ENCODE measurements at places on chromosomes 12 and 14. TPM values are rescaled to one million over a fixed set of nuclear protein-coding genes. Genes with fewer than 3 reads are reported as not detected.

GRCh38 chr12:111428728-111429175, 23.0 kb downstream of the SH2B3 start:
- H3K36me3 ChIP-seq = peaks cover 16% of the 10 kb centered on the region
- DNase-seq = no peak
- peaks cover 89% of the 10 kb centered on the region for H3K4me1 ChIP-seq
- H3K4me3 ChIP-seq = no peak overlapping the region

- H3K27ac ChIP-seq = no peak overlapping the region
- peaks cover 2% of the 10 kb centered on the region for H3K27me3 ChIP-seq
- H3K4me3 ChIP-seq = no peak overlapping the region
- DNase-seq = no peak
- H3K36me3 ChIP-seq = no peaks in the 10 kb centered on the region
Measured at GRCh38 chr14:94161981-94162380, 12.1 kb upstream of the PPP4R4 start.

GRCh38 chr14:52692248-52692962, 3.0 kb downstream of the ERO1A start:
- H3K4me3 ChIP-seq = peak overlapping the region; percentile 69
- peak overlapping the region; percentile 73 for H3K27ac ChIP-seq
- peaks cover 66% of the 10 kb centered on the region for H3K4me1 ChIP-seq

GRCh38 chr12:89965993-89966392, 257.4 kb upstream of the ATP2B1 start:
- no peak overlapping the region for H3K27ac ChIP-seq
- H3K4me3 ChIP-seq = no peak overlapping the region
- H3K36me3 ChIP-seq = no peaks in the 10 kb centered on the region
- no peaks in the 10 kb centered on the region for H3K27me3 ChIP-seq
- H3K4me1 ChIP-seq = no peaks in the 10 kb centered on the region
- DNase-seq = no peak

SPX gene
- 0.40 TPM for total RNA-seq

DNA sequence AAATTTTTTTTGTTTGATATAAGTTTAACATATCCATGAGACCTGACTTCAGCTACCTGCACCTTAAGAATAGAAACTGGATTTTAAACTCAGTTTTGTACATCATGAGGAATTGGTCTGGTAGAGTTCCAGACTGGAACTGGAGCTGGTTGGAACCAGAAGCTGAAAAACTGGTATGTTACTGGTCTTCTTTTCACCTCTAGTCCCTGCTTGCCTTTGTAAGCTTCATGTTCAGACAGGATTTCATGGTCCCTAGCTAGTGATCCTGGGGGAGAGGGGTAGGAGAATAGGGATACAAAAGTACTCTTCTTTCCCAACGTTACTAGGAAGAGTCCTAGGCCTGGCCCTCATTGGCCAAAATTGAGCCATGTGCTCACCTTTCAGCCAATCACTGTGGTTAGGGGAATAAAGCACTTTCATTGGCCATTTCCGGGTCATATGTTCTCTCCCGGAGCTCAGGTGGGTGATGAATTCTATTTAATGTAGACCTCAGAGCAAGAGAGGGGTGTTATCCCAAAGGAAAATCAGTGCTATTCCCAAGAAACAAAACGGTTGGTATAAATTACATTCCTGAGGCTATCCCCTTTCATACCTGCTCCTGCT, 36.9 kb upstream of the APPL2 start:
- H3K4me3 ChIP-seq = no peak overlapping the region
- H3K27ac ChIP-seq = no peak overlapping the region
- no peak for DNase-seq

DNA sequence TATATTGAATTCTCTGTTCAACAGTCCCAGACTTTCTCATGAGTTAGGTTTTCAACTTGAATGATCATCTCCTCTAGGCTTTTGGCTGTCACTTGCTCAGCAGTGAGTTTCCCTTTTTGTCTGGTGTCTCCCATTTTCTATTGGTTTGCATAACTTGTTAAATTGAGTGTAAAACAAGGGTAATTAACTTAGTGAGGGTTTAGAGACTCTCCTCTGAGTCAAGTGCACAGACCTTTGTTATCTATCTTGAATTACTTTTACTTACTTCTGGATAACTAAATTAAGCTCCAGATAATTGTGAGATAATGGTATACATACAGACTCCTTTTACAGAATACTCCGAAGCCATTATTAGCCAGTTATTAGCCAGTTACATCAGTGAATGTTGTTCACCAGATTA, 22.0 kb downstream of the MLXIP start:
- H3K27me3 ChIP-seq = no peaks in the 10 kb centered on the region
- peak overlapping the region; percentile 7 for H3K27ac ChIP-seq
- no peak for DNase-seq
- peaks cover 4% of the 10 kb centered on the region for H3K36me3 ChIP-seq
- H3K4me3 ChIP-seq = no peak overlapping the region
